ENCODE measurements at places on chromosomes 16 and 17.

- no peak for DNase-seq
Measured at GRCh38 chr16:67976205-67976604, 4.1 kb downstream of the DPEP3 start.

DNA sequence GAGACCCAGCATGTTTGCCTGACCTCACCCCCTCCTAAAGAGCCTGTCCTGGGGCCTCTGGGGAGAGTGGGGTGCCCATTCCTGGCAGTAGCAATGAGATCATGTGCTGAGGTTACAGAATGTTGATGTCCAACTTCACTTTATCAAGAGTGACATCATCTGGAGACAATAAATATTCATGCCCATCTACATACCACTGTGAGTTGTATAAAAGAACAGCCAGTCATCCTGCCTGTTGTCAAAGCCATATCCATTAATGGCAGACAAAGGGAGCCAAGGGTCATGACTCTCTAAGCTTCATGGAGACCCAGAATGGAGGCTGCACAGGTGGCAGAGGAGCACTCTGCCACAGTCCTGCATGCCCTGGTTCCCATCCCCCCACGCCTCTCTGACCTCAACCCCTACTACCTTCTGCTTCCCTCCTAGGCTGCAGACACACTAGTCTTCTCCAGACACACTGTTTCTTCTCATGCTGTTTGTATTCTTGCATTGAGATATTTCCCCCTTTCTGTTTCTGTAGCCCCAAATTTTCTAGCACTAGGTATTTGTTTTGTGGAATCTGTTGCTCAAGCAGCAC is 27.1 kb downstream of the SHISA6 start:
- DNase-seq = no peak

- DNase-seq = no peak
Measured at GRCh38 chr16:10250137-10250828, 68.1 kb upstream of the GRIN2A start.

GRCh38 chr17:41360296-41360995 is 9.2 kb downstream of the KRT33B start:
- peak; percentile 77 for DNase-seq

DNA sequence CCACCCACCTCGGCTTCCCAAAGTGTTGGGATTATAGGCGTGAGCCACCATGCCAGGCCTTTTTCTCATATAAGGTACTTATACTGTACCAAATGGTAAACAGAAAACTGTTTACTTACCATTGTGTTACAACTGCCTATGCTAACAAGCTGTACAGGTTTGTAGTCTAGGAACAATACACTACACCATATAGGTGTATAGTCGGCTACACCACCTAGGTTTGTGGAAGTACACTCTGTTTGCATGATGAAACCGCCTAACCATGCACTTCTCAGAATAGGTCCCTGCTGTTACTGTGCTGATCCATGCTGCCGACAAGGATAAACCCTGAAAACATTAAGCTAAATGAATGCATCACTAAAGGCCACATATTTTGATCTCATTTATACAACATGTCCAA is 18.9 kb downstream of the DNAJA2 start:
- no peak for DNase-seq

- peak; percentile 1 for DNase-seq
Measured at GRCh38 chr16:49491771-49492761, 118.5 kb downstream of the C16orf78 start.

GRCh38 chr17:64378890-64379354 is 11.7 kb downstream of the PECAM1 start:
- no peak for DNase-seq

DNA sequence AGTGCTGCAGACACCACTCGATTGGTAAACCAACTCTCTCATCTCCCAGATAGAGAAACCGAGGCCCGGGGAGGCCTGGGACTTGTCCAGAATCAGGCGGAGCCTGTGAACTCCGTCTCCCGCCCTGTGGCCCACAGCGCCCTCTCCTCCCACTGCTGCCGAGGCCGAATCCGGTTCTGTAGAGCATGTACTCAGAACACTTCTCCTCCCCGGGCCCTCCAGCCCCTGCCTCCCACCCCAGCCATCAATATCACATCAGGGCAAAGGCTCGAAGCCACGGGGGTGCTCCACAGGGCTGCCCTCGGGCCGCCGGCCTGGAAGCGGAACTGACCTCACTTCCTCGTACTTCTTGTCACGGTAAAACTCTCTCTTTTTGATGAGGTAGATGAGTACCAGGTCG is 13.0 kb downstream of the EMC6 start:
- no peak for DNase-seq

GRCh38 chr17:81192386-81193050 is 26.5 kb upstream of the AATK start:
- DNase-seq = no peak

GRCh38 chr16:50604610-50605009 is 56.4 kb downstream of the NKD1 start:
- no peak for DNase-seq

- DNase-seq = no peak
Measured at GRCh38 chr16:56715126-56715525, 14.8 kb upstream of the NUP93 start.

DNA sequence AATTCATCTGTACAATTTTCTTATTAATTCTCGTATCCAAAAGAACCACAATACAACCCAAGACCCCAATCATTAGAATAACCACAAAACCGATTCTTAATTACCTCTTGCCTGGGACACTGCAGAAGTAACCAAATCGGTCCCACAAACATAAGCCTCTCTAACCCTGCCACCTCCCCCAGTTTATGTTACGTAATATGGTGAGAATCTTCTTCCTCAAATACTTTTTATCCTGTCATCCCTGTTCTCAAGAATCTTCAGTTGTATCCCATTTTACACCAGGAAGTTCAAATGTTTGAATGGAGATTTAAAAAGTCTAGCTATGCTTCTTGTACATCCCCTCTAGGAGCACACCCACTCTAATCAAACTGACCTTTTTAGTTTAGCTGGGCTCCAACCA is 269.3 kb upstream of the TBX2 start:
- no peak for DNase-seq

DNA sequence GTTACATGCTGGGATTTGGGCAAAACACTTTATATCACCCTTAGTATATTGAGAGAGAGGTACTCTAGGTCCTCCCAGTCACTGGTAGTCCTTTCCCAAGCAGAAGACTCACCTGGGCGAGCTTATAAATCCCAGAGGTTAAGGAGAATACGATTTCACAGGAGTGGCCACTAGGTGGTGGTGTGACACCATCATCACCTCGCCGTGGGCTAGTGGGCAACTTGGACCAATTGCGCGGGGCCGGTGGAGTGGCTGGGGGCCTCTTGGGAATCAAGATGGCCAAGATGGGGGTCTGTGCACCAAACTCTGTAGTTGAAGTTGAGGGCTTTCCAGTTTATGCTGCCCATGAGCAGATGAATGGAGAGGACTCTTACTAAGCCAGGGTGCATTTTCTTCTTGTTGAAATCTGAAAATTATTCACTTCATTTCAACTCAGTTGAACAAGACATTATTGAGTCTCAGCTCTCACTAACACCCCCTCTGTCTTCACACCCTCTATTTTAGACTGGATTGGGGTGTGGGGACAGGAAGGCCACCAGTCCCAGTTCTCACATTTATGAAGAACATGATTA is 38.2 kb upstream of the PIRT start:
- peak; percentile 20 for DNase-seq

- DNase-seq = no peak
Measured at GRCh38 chr16:88971371-88972097, 5.5 kb downstream of the CBFA2T3 start.

- DNase-seq = no peak
Measured at GRCh38 chr17:31687505-31688126, 171.4 kb downstream of the COPRS start.

DNA sequence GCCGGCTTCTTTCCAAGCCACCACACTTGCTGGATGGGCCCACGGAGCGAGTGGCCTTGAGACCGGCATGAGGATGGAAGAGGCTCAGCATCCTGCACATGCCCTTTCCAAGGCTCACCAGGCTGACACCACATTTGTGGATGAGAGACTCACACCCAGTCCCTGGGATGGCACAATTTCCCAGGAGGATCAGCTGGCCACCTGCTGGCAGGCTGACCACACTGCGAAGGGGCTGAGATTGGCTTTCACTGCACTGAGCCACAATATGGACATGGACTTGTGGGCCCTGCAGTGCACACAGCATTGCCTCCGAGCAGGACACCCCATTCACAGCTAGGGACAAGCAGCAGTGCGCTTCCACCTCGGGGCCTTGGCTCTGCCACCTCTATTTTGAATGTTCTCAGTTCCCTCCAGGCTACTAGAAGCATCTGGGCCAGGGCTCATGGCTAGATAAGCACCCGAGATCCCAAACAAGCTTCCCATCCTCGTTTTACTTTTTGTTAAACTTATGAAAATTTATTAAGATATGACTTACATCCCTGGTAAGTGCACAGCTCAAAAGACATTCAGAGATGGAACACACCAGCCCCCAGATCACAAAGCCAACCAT is 25.3 kb upstream of the KSR1 start:
- peak; percentile 59 for DNase-seq

- no peak for DNase-seq
Measured at GRCh38 chr17:72034000-72034399, 86.8 kb upstream of the SOX9 start.

- DNase-seq = peak; percentile 43
Measured at GRCh38 chr16:4319454-4320421, 3.9 kb downstream of the GLIS2 start.

- no peak for DNase-seq
Measured at GRCh38 chr17:78908426-78908825, 5.4 kb upstream of the CEP295NL start.

DNA sequence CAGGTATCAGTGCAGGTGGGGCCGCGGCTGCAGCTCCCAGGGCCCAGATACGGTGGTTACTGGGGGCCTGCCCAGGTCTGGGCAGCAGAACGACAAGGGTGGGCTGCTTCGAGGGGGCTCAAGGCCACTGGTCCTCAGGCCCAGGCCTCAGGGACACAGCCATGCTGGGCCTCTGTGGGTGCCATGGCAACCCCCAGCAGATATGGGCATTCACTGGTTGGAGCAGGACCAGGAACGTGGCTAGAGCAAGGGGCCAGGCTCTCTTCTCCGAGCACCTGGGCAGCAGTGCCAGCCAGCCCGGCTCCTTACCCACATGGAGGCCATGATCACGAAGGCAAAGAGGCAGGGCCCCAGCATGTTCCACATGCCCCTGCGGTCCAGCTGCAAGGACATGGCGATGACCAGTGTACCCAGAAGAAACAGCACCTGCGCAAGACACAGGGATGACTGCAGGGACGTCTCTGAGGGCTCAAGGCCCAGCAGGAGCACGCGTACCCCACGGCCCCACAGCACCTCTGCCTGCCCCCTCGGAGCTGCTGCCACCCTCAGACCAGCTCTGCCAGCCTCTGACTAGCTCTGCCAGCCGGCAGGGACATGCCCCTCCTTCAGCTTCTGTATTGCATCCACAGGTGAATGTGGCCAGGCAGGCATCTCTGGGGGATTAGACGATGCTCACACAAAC is 2.1 kb upstream of the MRPL28 start:
- DNase-seq = no peak

- DNase-seq = no peak
Measured at GRCh38 chr17:80425835-80426426, 11.0 kb downstream of the ENDOV start.

DNA sequence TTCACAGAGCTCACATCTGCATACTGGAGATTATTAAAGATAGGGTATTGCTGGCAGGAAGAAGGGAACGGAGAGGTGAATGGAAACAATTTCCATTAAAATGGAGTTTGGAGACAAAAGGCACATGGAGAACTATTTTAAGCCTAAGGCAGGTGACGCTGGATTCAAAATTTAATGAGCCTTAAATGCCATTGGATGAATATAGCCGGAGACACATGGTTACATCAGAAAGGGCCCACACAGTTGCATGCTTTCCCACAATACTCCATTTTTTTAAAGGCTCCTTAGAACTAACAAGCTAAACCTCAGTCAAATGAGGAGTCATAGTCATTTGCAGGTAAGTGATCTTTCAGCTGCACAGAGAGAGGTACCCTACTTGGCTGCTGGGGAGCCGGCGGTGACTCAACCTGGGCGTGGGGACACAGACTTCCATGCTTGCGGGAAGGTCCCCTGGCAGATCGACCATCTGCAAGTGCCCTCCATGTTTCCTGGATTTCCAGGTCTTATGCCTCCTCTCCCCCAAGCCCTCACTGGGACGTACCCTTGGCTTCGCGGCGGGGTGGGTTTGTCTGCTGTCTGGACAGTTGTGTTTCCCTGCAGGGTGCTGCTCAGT is 259.2 kb downstream of the CBLN1 start:
- no peak for DNase-seq

- DNase-seq = no peak
Measured at GRCh38 chr17:79340333-79341221, 266.0 kb downstream of the ENGASE start.

GRCh38 chr17:58336456-58337209 is 8.0 kb upstream of the TSPOAP1 start:
- DNase-seq = peak; percentile 56

- peak; percentile 87 for DNase-seq
Measured at GRCh38 chr17:78865682-78866390, 25.2 kb upstream of the USP36 start.

GRCh38 chr17:78766743-78767294 is 15.3 kb downstream of the CYTH1 start:
- DNase-seq = no peak

- no peak for DNase-seq
Measured at GRCh38 chr16:68370581-68371275, 59.9 kb downstream of the PRMT7 start.

GRCh38 chr16:30662449-30662848 is 4.2 kb downstream of the FBRS start:
- no peak for DNase-seq

DNA sequence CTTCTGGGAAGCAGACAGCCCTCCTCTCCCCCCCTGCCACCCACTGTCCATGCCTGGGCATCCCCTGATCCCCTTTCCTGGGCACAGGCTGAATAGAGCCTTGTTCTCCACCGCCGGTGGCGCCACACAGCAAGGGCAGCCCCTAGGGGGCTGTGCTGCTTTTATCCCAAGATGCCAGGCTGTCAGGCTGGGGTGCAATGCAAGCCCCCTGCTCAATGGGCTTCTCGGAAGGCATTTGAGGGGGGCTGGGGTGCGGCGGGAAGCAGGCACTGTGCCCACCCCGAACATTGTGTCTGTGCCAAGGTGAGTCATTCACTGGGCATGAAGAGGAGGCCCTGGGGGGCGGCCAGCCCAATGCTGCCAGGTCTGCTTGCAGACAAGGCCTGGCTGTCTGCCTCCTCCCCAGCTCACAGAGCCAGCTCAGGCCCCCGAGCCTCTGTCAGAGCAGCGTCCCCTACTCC is 1.5 kb upstream of the GFAP start:
- no peak for DNase-seq

- no peak for DNase-seq
Measured at GRCh38 chr16:582218-582613, 7.7 kb upstream of the RAB40C start.

- DNase-seq = no peak
Measured at GRCh38 chr17:81093619-81094508, 58.9 kb downstream of the BAIAP2 start.

Measured in fibroblast of villous mesenchyme (primary cell).